Activated CD4-positive, alpha-beta T cell treated with anti-CD3 and anti-CD28 coated beads, Interleukin-10, Interleukin-2, amounts not matched to agents 100 ng/mL and 50 ng/mL, durations not matched to agents 16 hours and 8 hours (primary cell): ENCODE measurements at places on chromosomes 5 and 9.

DNA sequence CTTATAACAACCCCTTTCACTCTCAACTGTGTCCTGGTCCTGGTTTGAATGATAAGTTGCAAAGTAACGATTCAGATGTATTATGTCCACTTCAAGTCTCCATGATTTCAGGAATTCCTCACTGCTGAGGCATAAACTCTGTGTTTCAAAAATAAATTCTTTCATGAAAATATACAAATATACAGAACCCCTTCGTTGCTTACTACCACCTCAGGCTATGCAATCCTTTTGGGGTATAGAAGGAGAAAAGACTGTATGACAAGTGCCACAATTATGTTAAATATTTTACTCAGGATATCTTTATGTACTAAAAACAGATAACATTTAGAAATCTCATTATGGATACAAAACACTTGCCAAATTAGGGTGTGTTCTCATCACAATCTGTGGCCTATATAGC is 190.7 kb downstream of the KCTD16 start:
- no peak for DNase-seq

DNA sequence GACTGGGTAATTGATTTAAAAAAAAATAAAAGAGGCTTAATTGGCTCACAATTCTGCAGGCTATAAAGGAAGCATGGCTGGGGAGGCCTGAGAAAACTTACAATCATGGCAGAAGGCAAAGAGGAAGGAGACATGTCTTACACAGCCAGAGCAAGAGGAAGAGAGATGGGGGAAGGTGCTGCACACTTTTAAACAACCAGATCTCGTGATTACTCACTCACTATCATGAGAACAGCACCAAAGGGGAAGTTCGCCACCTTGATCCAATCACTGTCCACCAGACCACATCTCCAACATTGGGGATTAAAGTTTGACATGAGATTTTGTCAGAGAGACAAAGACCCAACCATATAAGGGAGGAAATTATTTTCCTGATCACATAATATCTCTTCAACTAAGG is 138.8 kb upstream of the NR4A3 start:
- no peak for DNase-seq

- DNase-seq: no peak
Measured at GRCh38 chr5:74665273-74665672, 19.8 kb upstream of the HEXB start.

GRCh38 chr9:137666513-137666822 is 47.7 kb downstream of the EHMT1 start:
- no peak for DNase-seq

DNA sequence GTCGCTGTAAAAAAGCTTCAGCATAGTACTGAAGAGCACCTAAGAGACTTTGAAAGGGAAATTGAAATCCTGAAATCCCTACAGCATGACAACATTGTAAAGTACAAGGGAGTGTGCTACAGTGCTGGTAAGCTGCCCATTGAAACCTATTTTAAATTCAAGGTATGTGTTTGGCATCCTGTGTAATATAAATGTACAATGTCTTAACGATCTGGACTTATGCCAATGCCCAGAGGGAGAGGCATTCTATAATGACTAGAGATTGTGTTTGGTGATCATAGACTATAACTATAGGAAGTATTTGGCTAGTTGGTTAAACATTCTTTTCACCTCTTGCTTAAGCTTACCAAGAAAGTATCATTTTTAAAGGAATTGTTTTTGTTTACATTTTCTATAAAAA is 95.7 kb downstream of the INSL6 start:
- DNase-seq: no peak

GRCh38 chr5:140402258-140403074 is 833 bp downstream of the ANKHD1 start:
- DNase-seq: peak; percentile 57

DNA sequence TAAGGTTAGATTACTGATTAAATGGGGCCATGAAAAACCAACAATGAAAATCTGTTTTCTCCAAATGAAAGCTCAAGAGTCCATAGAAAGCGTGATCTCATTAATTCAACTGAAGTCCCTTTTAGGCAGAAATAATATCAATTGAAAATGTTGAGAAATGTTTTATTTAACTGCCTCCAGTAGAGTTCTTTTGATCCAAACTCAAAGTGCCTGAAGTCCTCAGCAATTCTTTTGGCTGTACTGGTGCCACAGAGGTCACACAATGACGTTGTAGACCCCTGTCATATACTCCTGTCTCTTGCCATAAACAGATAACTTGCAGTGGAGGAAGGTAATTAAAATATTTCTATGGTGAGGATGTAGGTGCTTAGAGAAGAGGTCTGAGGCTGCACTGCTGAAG is 1420.5 kb downstream of the CDH12 start:
- no peak for DNase-seq

DNA sequence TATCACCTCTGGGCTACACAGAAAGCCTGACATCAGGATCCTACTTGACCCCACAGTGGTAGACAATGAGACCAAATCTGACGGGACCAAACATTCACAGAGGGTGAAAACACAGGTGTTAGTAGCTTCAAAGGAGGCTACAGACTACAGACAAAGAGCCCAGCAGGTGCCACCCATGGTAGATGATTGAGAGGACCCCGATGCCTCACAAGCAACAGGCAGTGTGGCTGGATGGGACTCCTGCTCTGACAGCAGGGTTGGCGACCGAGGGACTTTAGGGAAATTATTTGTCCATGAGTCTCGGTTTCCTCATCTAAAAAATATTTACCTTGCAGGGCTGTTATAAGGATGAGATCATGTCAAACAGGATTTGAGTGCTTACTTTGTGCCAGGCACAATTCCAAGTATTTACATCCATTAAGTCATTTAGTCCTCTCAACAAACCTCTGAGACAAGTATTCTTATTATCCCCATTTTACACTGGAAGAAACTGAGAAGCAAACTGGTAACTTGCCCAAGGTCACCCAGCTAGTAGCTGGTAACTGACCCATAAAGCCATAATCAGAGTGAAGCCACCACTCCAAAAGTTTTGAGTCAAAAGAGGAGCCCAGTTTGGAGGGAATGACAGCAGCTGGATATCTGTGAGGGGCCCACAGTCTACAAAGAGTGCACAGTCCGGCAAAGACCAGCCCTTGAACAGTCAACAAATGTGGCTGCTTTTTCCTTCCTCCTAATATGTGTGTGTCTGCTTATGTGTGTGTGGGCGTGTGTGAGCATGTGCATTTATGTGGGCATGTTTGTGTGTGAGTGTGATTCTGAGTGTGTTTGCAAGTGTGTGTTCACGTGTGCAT is 502.0 kb downstream of the BNC2 start:
- DNase-seq: no peak

- no peak for DNase-seq
Measured at GRCh38 chr5:117942861-117943519, 1045.4 kb downstream of the DTWD2 start.

DNA sequence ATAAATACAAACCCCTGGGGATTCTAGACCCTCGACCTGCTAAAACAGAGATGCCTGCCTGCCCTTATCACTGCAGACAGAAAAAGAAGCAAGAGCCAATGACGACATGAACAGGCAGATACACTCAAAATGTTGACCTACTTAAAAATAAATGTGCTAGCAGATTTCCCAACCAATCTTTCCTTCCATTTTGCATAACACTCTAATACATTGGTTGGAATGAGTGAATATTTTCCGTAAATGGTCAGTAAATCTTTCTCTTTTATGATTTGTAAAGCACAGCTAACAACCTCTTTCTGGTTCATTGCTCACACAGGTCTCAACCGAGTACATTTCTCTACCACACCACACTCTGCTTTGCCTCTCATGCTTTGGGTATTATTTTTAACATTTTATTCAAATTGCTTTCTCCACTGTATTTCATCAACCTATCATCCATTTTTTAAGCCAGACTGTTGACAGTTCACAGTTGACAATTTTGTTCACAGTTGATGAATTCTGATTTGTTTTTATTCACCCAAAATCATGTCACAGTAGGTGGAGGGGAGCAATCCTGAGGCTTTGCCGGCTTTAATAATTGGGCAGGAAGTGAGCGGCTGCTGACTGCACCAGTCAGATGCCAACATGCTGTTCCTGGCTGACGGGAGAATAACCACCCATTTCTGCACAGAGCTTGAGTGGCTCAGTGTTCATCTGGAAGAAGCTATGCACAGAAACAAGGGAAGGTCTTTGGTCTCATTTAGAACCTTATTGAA is 426.6 kb downstream of the SPOCK1 start:
- DNase-seq: no peak

DNA sequence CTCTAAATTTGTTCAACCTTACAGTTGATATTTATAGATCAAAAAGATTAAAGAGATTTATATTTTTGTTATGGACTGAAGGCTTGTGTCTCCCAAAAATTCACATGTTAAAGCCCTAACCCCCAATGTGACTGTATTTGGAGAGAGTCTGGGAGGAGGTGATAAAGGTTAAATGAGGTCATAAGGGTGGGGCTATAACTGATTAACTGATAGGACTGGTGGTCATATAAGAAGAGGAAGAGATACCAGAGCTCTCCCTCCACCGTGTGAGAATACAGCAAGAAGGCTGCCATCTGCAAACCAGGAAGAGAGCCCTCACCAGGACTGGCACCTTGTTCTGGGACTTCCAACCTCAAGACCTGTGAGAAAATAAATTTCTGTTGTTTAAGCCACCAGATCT is 264.3 kb downstream of the ENC1 start:
- DNase-seq: no peak

DNA sequence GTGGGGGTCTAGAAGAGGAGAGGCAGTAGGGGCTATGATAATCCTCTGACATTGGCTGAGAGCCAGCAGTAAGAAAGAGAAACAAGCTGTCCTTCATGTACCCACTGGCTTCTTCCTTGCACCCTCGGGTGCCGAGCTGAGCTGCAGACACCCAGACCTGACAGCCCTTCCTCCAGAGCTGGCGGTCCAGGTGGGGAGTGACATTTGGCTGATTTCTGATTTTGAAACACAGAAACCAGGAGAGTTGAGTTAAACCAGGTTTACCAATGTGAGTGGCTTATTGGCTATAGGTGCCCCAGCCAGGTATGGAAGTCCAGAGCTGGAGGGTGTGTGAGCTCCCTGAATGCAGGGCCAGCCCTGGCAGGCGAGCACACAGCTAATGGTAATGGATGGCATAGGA is 59.2 kb downstream of the GADD45G start:
- DNase-seq: no peak

DNA sequence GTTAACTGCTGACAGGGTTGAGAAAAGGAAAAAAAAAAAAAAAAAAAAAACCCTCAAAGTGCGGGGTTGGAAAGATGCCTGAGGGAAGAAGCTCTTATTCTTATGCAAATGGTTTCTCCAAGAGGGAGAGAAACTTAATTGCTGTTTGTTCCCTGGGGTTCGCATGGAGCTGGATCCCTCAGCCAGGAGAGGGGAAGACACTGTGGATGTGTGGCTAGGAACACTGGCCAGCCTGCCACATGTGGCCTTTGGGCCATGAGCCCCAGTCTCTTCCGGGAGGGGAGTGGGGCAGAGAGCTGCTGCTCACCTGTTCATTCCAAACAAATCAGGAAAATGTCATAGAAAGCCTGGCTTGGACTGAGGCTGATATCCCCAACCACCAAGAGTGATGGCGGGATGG is 9.4 kb upstream of the SCGB3A2 start:
- DNase-seq: no peak

GRCh38 chr5:130992095-130992494 is 173.0 kb downstream of the HINT1 start:
- no peak for DNase-seq

- no peak for DNase-seq
Measured at GRCh38 chr5:39675676-39676075, 250.9 kb upstream of the DAB2 start.

GRCh38 chr9:112786829-112787520 is 36.4 kb downstream of the SNX30 start:
- DNase-seq: no peak

GRCh38 chr5:81708889-81709288 is 42.0 kb downstream of the SSBP2 start:
- DNase-seq: no peak

DNA sequence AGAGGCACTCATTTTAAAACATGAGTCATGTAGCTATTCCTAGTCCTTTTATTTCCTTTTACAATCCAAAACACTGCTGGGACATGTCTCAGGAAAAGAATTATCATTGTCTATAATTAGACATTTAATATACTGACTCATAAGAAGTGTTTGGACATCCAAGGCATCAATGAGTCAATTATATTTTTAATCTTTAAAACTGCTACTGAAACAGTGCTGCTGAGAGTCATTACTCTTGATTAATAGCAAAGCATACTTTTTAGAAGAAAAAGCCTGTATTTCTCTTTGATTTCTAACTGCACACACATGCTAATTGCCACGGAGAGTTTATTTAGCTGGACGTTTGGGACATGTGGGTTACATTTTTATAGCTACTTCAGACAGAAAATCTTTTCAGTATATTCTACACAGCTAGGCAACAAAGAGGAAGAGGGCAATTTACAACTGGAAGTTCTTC is 1249.0 kb upstream of the CDH18 start:
- no peak for DNase-seq

DNA sequence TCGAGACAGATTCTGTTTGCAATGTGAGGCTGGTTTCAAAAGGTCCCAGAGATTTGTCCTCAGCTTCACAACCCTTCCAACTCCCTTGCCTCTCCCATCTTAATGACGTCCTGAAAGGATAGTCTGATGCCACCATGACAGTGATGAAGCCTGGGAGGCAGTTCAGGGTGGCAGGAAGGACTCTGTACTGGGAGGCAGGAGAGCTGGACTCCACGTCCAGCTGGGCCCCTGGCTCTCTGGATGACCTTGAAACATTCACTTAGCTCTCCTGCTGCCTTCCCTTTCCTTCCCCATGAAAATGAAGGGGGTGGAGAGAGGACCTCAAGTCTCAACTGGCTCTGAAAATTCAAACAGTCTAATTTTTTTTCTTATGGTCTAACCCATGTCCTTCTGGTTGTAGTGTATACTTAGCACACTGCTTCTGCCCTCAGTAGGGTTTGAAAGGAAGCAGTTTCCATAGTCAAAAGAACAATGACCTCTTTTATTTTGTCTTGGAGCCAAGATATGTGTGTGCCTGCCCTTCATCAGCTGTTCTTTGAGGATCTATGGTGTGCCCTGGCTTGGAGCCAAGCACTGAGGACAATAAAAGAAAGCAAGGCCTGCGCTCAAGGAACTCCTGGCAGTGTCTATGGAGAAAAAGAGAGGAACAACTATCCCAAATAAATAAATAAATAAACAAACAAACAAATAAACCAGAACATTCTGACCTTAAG is 188.3 kb downstream of the GRIA1 start:
- DNase-seq: no peak

DNA sequence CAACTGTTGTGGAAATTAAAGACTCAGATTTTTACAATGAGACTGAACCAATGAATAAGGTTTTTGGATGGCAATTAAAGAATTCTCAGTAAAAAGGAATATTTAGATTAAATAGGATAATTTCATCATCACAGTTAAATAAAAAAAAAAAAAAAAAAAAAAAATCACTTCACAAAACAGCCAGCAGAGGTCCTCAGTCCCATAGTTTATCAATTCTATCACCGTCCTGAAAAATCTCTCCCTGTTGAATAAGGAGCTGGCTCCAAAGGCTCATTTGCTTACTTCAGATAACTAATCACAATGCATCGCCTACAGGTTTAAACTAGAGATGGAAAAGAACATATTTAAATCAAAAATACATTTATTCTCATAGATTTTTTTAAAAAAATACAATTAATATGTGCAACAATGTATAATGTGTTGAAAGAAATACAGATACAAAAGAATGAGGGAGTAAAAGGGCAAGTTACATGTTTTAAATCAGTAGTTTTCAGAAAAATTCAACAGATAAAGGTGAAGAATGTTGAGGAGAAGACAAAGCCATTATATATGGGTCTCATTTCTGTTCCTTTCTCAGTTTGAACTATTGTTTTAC is 175.8 kb upstream of the CHD1 start:
- peak; percentile 16 for DNase-seq
